ENCODE measurements at places on chromosomes 6 and 20.

DNA sequence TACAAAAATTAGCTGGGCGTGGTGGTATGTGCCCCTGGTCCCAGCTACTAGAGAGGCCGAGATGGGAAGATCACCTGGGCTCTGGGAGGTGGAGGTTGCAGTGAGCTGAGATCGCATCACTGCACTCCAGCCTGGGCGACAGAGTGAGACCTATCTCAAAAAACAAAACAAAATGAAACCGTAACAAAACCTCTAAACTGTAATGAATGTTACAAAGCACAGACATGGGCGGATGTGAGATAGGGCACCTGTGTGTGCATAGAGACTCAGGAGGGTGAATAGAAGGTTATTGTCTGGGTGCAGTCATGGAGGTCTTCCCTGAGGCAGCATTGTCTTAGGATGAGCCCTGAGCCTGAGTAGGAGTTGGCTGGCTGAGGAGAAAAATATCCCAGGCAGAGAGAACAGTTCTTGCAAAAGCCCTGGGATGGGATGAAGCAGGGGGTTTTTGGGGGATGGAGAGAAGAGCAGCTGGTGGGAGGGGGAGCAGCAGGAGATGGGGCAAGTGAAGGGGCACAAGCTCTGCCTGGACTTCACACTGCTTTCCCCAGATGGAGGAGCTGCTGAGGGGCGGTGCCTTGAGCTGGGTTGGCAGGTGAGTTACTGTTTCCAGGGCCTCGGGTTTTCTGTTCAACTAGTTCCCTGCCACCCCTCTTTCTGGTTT is 5.2 kb downstream of the BCAS4 start:
- DNase-seq: no peak

- DNase-seq: no peak
Observed at GRCh38 chr6:14925699-14926026, 320.2 kb upstream of the JARID2 start.

GRCh38 chr6:162733489-162733888 is 5.7 kb downstream of the PACRG start:
- no peak for DNase-seq

DNA sequence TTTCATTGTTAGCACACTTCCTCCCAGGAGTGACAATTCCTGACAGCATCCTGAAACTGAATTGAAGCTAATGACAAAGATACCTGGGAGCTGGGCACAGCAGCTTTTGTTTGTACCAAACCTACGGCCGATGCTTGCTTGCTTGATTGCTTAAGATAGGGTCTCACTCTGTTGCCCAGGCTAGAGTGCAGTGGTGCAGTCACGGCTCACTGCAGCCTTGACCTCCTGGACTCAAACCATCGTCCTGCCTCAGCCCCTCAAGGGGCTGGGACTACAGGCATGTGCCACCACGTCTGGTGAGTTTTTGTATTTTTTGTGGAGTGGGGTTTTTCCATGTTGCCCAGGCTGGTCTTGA is 84.7 kb upstream of the SCP2D1 start:
- DNase-seq: no peak

DNA sequence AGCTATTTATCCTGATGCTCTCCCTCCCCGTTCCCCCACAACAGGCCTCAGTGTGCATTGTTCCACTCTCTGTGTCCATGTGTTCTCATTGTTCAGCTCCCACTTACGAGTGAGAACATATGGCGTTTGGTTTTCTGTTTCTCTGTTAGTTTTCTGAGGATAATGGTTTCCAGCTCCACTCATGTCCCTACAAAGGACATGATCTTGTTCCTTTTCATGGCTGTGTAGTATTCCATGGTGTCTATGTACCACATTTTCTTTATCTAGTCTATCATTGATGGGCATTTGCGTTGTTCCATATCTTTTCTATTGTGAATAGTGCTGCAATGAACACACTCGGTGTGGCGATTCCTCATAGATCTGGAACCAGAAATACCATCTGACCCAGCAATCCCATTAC is 225.9 kb upstream of the CDH4 start:
- no peak for DNase-seq

- DNase-seq: no peak
Observed at GRCh38 chr6:148448369-148449012, 105.9 kb downstream of the SASH1 start.

Data from stimulated activated CD4-positive, alpha-beta T cell treated with anti-CD3 and anti-CD28 coated beads, TNF-alpha, amount 100 ng/mL, for 4 hours (primary cell).